ENCODE measurements at places on chromosomes 16 and 17.

GRCh38 chr17:50280801-50281441, 6.7 kb downstream of the TMEM92 start:
- no peak for DNase-seq

DNA sequence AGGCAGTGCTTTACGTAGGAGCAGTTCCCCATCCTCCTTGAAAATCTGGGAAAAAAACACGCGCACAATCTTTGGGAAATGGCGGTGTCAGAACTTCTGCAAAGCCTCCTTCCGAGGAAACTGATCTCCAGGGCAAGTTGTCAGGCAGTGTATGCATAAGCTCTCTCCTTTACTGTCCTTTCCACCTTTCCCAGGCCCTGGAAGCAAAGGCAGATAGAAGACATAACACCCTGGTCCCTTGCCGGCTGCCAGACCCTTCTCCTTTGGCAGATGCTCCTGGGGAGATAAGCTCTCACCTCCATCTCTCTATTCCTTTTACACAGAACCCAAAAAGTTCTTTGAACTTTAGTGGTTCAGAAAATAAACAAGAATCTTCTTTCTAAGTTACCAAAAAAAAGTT, 12.4 kb downstream of the TOB1 start:
- DNase-seq: no peak

- no peak for DNase-seq
These were observed 153.9 kb downstream of the KCNJ2 start for GRCh38 chr17:70323269-70323668.

DNA sequence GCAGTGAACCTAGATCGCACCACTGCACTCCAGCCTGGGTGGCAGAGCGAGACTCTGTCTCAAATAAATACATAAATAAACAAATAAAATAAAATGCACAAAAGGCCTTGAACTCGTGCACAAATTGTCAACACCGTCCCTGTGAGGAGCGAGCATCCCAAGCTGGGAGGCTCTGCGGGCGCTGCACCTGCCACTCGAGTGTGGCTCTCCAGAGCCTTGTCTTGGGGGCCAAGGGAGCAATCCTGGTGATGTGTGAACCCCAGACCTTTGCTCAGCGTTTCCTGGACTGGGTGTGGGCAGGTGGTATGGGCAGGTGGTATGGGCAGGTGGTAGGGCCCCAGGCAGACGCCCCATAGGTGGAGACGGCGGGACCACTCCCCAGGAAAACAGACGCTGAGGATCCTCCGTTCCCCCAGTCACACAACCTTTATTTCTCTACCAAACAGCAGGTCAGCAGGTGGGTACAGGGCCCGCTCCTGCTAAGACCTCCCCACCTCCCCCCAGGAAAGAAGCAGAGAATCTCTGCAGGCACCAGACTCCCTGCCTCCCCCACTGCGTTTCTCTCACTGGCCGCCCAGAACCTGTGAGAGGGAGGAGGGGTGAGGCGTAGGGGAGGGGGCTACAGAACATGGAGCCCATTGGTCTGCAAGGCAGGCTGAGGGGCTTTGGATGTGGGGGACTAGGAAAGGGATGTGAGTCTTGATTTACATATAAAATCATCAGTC, 7.4 kb upstream of the P2RX1 start:
- no peak for DNase-seq

GRCh38 chr16:11744075-11744470, 1.4 kb upstream of the TXNDC11 start:
- DNase-seq: no peak

DNA sequence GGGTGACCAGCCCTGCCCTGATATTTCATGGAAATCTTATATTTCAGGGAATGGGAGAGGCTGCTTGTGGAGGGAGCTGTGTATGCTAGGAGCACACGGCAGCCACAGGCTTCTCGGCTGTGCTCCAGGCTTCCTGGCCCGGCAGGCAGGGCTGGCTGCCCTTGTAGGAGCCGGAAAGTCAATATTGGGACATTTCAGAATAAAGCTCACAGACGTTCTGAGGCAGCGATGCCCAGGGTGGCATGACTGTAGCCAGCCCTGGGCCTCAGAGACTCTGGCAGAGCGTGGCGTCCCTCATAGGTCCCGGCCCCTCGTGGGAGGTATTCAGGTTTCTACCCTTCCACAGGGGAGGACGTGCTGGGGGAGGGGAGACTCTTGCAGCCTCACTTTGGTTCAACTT, 65.7 kb downstream of the BANP start:
- DNase-seq: no peak

- DNase-seq: no peak
These were observed 5.9 kb upstream of the SUMO2 start for GRCh38 chr17:75188614-75189013.

DNA sequence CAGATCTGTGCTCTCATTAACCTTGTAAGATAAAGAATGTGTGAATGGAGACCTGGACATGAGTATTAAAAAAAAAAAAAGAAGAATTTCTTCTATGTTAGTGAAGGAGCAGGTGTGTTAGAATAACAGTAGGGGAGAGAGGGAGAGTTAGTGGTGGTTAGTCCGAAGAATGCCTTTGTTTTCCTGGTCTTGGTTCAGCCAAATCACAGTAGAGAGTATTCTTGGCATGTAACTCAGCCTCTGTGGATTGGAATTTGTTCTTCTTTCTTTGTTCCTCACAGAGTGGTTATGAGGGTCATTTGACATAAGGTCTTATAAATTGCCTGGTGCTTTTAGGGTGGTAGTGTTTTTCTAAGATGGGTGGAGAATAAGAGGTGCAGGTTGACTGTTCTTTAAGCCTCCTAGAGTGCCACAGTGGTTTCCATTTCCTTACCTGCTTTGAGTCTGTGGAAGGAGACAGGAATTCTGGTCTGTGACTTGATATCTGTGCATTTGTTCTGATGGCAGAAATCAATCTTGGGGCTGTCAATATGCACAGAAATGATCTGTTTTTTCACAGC, 17.6 kb downstream of the NUP93 start:
- DNase-seq: no peak

- peak; percentile 54 for DNase-seq
These were observed 16.6 kb downstream of the MYO18A start for GRCh38 chr17:29163563-29163962.

DNA sequence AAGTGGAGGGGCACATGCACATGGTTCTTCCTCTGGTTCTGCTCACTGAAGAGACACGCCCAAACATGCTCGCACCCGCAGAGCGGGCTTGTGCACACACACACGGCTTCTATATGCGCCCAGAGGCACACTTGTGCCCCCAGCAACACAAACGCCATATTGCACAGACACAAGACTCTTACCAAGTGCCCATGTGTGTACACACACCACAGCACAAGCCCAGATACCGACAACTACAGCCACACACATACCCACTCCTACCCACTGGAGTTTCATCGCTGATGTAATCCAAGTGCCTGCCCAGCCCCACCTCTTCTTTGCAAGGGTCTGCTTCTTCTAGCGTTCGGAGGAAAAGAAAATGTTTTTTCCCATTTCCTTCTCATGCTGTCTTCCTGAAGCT, 6.5 kb upstream of the PRR29 start:
- no peak for DNase-seq

- DNase-seq: no peak
These were observed 145.9 kb downstream of the HS3ST3B1 start for GRCh38 chr17:14446825-14447224.

GRCh38 chr17:512926-513325, 160.3 kb upstream of the RPH3AL start:
- DNase-seq: peak; percentile 94

DNA sequence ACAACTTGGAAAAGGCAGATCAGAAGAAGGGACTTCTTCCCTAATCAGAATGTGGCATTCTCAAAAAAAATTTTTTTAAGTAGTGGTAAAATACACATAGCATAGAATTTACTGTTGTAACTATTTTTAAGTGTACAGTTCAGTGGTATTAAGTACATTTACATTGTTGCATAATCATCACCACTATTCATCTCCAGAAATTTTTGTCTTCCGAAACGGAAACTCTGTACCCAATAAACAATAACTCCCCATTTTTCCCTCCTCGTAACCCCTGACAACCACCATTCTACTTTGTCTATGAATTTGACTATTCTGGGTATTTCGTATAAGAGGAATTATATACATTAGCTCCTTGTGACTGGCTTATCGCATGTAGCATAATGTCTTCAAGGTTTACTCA, 18.9 kb downstream of the METTL9 start:
- no peak for DNase-seq

DNA sequence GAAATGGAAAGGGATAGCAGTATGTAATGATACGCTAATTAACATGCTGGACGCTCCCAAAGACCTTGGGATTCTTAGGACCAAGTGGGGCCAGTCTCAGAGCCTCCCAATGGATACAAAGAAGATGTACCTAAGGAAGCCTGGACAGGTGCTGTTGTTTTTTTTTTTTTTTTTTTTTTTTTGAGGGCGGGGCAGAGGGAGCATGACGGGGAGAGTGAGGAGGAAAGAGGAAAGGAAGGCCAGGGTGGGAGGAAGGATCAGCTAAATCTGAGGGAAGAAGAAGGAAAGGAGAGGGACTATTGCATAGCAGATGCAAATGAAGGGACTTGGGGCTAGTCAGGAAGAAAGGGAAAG, 2.5 kb downstream of the VAMP2 start:
- no peak for DNase-seq

GRCh38 chr17:48314716-48315115, 115.3 kb downstream of the SKAP1 start:
- DNase-seq: no peak

GRCh38 chr16:10744370-10745030, 858 bp downstream of the NUBP1 start:
- peak; percentile 53 for DNase-seq

GRCh38 chr17:8916466-8916865, 49.0 kb upstream of the PIK3R6 start:
- DNase-seq: no peak

GRCh38 chr16:77183137-77183536, 7.9 kb upstream of the MON1B start:
- DNase-seq: no peak

DNA sequence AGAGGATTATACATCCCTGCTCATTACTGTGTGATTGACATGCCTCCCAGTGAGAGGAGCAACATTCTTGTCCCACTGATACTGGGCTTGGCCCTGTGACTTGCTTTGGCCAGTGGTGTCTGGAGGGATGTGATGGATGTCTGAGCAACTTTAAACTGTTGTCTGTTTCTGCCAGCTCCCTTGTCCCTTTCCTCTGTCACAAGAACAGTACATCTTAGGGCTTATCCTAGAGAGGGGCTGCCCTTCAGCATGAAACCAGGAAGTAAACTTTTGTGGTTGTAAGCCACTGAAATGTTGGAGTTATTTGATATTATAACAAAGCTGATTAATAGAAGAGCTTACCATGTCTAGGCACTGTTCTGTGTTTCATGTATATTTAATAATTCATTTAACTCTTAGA, 82.9 kb upstream of the GPRC5B start:
- no peak for DNase-seq

- DNase-seq: no peak
These were observed 17.8 kb upstream of the SLC35B1 start for GRCh38 chr17:49725452-49726130.

DNA sequence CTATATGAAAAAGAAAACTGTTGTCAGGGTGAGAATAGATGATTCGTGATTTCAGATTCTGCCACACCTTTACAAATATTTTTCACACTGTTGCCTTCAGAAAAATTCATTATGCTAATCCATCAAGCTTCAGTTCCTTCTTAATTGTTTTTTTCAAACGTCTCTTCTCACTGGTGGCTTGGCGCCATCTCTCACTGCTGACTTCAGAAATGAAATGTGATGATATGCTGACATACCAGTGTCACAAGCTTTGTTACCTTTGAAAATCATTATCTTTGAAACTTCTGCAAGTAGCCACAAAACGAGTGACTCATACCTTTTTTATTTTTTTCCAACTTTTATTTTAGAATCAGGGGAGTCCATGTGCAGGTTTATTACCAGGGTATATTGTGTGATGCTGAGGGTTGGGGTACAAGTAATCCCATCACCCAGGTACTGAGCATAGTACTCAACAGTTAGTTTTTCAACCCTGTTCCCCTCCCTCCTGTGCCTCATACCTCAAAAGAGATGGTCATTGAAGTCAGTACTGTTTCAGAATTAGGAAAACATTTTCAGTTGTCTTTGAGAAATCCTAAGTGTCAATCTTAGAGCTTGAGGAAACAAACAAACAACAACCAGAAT, 14.0 kb upstream of the KRT222 start:
- DNase-seq: no peak

GRCh38 chr17:27930000-27930399, 36.8 kb upstream of the LYRM9 start:
- peak; percentile 11 for DNase-seq

DNA sequence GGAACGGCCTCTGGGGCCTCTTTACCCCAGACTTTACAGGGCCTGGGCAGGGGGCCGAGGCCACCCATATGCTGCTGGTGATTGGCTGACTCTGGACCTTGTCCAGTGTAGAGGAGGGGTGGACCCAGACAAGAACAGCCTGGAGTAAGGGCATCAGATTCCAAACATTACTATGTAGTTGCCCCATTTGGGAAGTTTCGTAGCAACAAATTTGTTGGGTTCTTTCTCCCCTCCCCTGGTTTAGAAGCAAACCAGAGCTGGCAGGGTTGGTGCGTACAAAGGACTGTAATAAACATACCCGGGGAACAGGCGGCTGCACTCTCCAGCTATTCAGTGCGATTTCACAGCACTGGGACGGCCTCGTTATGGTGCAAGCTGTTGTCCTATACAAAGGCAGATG, 145.5 kb downstream of the NTN1 start:
- DNase-seq: no peak

- no peak for DNase-seq
These were observed 2.1 kb upstream of the MMP2 start for GRCh38 chr16:55476625-55477533.

GRCh38 chr17:58399974-58400373, 17.4 kb downstream of the RNF43 start:
- no peak for DNase-seq

GRCh38 chr17:72244494-72244893, 123.7 kb downstream of the SOX9 start:
- DNase-seq: no peak

DNA sequence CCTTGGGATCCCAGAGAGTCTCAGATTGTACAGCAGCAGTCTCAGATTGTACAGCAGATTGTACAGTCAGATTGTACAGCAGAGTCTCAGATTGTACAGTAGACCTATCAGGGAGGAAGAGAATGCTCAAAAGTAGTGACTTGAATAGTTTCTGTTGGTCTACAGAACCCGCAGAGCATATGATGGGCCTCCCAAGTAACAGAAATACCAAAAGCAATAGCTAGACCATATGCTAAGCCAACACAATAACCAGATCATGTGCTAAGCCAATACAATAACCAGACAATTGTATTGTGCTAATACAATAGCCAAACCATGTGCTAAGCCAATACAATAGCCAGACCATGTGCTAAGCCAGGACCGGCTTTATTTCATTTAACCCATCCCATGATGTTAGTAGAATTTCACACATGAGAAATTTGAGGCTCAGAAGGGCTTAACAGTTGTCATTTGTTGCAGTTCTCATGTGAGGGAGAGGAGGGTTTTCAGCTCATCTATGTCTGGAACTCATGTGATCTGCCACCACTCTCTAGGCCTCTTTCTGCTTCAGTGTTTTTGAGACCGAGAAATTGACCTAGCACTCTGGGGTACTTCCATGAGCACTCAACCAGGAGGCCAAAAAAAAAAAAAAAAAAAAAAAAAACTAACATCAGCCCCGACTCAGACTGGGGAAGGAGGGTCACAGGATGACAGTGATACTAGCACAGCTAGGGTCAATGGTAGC, 144.0 kb downstream of the SOX9 start:
- DNase-seq: no peak
